ACHN (cell line): ENCODE measurements at places on chromosomes 13 and 19.
A peak's percentile ranks its signal among the peaks of the same experiment; 100 is the strongest.

DNA sequence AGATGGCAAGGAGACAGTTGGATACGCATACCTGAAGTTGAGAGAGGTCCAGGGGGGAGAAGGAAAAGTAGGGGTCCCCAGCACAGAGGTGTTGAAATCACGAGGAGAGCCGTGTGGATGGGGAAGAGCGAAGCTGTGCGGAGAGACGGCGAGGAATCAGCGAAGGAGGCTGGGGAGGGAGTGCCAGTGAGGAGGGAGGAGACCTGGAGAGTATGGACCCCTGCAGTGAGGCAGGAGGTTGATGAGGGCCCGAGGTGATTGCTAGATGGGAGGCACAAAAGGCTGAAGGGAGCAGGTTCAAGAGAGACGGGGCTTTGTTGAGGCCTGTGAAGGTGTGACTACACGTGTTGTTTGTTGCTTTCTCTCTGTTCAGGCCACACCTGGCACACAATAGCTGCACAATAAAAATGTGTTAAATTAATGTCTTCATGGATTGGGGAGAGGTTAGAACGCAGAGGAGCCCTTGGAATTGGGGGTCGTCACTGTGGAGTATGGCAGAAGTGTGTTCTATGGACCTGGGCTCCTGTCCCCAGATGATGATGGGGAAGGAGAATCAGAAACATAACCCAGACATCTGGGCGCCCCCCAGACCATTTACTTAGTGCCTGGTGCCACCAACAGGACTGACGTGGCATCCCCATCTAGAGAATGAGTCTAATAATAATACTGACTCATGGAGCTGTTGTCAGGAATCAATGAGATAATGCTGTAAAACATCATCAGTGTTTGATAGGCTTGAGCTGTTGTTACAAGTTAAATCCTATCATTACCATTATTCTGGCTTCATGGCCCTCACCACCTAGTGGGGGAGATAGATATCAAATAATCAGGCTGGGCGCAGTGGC, 137.5 kb downstream of the SIPA1L3 start:
- no peak for DNase-seq

GRCh38 chr19:12828494-12828893, 5.9 kb downstream of the RTBDN start:
- no peak for DNase-seq

GRCh38 chr13:19664481-19665230, 31.2 kb downstream of the MPHOSPH8 start:
- no peak for DNase-seq

- peak; percentile 64 for DNase-seq
Measured at GRCh38 chr19:771332-771785, 20.4 kb downstream of the MISP start.

DNA sequence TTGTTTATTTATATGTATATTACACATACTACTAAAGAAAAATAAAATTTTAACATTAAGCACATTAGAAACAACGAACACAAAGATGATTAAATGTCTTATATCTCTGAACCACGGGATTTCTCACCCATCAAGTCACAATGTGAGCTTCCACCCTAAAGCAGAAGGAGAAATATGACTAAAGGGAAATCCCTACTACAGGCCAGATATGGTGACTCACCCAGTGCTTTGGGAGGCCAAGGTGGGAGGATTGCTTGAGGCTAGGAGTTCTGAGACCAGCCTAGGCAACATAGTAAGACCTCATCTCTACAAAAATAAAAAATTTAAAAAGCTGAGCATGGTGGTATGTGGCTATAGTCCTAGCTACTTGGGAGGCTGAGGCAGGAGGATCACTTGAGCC, 24.6 kb downstream of the DCT start:
- DNase-seq = no peak

DNA sequence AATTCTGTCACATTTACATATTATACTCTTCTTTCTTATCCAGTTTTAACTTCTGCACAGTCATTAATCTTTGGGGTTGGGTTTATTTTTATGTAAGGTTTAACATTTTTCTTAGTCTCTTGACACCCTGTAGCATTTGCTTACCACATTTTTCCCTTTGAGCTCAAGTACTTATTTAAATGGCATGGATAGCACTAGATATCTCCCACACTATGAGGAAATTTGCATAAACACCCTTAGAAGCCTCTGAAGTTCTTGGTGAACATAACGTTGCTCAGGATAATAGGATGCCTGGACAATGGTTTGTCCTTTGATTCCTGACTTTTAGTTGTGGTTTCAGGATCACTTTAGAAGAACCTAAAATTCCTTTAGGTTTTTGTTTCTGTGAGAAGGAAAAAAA, 338.9 kb downstream of the PCDH17 start:
- DNase-seq = no peak

GRCh38 chr19:51586103-51586728, 15.1 kb downstream of the ZNF175 start:
- DNase-seq = no peak

- no peak for DNase-seq
Measured at GRCh38 chr19:39200803-39201115, 3.3 kb downstream of the SYCN start.

GRCh38 chr19:14559916-14560775, 11.7 kb downstream of the NDUFB7 start:
- no peak for DNase-seq

DNA sequence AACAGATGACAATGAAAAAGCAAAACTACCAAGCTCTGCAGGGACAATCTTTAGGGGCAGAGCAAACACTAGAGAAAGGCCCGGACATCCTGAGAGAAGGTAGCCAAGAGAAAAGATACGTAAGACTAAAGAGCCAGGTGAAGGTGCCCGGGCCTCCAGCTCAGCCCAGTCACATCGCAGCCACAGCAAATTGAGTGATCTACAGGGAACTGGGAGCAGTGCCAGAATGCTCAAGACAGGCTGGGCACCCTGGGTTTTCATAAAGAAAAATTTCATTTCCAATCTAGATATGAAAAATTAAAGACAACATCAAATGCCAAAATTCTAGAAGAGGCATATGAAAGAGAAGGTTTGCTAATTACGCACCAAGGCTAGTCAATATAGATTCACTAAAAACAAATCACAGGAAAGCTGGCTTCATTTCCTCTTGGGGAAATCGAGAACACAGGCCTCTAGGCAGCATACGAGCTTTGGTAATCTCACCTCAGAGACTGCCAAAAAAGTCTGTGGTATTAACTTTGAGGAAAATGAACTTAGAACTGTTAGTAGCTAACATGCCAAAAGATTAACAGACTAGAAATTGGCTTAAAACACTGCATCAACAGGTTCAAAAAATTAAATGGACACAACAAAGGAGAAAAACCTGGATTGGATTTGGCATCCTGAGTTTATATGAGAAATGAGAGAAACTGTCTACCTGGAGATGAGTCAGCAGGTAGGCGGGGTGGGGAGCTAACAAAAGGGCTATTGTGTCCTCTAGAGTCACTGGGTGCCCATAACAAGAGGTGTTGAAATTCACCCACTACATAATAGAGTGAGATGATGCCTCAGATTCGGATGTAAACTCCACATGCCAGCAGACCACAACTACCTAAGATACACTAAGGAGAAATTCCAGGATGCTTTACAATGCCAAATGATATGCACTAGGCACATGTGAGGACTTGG, 6.6 kb downstream of the ANKRD10 start:
- DNase-seq = no peak

GRCh38 chr13:107650081-107650701, 565.1 kb downstream of the LIG4 start:
- DNase-seq = peak; percentile 73

- DNase-seq = no peak
Measured at GRCh38 chr19:10899151-10899653, 27.8 kb downstream of the CARM1 start.

GRCh38 chr13:47826471-47826870, 174.6 kb downstream of the SUCLA2 start:
- DNase-seq = no peak

- DNase-seq = no peak
Measured at GRCh38 chr19:34269081-34269480, 14.7 kb downstream of the GARRE1 start.

GRCh38 chr19:30870876-30871275, 478.4 kb downstream of the TSHZ3 start:
- peak; percentile 2 for DNase-seq

- peak; percentile 84 for DNase-seq
Measured at GRCh38 chr13:113411216-113412023, 41.9 kb downstream of the ADPRHL1 start.

DNA sequence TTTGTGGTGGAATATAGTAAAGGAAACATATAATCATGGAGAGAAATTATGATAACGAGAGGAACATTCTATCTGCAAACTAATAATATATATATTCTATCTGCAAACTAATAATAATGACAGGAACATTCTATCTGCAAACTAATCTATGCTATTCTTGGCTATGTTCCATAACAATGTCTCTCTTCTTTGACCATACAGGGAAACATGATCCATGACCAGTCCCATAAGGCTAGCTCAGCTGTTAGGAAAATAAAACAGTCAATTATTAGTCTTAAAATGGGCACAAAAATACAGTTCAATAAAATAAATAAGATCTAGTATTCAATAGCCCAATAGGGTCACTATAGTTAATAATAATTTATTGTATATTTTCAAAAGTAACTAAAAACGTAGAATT, 707.8 kb upstream of the PCDH20 start:
- DNase-seq = no peak

GRCh38 chr13:98677398-98677797, 75.1 kb downstream of the SLC15A1 start:
- no peak for DNase-seq

DNA sequence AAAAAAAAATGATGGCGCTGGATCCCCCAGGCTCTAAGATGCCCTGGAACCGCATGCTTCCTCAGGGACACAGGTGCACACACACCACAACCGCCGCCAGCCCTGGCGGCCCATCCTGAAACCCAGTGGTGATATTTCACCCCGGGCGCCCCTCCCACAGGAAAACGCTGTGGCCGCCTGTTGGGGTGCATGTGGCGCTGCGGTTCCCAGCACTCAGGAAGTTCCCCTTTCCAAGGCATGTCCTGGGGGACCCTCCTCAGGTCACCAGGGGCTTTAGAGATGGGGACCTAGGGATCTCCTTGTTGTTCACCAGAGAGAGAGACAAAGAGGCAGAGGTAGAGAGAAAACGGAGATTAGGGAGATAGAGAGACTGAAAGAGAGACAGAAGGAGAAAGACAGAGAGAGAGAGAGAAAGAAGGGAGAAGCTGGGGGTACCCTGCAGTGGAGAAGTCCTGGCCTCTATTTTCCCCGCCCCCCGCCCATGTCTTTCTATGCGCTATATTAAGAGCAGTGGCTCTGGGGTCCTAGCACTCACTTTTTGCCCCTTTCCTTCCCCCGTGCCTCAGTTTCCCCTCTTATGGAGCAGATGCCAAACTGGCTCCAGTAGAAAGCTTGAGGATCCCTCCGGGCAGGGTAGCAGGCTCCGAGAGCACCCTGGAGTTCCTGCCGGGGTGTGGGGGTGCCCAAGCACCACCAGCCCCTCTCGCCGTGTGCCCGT, 2.3 kb downstream of the ADGRE2 start:
- no peak for DNase-seq

DNA sequence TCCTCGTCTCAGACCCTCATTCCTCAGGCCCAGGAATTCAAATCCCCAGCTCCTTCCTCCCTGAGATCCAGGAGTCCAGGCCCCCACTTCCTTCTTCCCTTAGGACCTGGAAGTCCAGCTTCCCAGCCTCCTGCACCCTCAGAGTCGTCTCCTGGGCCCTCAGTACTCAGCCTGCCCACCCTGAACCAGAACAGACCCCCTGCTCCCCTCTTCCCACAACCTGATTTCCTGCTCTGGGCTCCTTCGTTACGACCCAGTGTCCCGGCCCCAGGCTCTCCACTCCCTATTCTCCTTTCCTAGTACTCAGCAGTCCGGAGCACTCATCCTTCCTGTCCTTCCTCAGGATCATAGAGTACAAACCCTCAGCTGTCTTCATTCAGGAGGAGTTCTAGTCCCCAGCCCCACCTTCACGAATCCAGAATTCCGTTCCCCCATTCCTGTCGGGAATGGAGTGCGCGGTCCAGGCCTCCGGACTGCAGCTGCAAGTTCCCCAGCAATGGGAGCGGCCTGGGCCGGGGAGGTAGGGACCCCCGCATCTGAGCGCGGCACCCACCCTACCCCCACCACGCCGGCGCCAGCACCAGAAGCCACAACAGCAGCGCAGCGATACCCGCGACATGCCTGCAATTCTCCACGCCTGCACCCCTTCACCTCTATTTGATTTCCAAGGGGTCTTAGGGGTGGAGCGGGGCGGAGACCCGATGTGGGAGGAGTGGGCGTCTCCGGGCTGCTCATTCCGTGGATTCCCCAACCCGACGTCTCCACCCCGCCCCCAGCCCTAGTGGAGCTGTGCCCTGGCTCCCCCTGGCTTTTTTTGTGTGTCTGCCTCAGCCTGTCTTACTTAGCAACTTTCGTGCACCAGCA, 12.7 kb downstream of the EGLN2 start:
- DNase-seq = no peak

DNA sequence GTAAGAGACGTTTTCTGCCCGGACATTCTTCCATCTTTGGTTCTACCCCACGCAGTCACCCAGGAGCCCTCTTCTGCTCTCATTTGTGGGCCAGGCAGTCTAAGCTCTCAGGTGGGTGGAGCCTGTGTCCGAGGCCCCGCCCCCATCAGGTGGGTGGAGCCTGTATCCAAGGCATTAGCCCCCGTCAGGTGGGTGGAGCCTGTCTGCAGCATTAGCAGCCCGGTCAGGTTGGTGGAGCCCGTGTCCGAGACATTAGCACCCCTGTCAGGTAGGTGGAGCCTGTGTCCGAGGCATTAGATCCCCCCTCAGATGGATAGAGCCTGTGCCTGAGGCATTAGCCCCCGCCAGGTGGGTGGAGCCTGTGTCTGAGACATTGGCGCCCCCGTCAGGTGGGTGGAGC, 45.5 kb upstream of the C13orf46 start:
- no peak for DNase-seq

- no peak for DNase-seq
Measured at GRCh38 chr19:40466219-40466984, 399 bp upstream of the SPTBN4 start.

GRCh38 chr19:33905473-33905936, 108.8 kb downstream of the KCTD15 start:
- DNase-seq = no peak

DNA sequence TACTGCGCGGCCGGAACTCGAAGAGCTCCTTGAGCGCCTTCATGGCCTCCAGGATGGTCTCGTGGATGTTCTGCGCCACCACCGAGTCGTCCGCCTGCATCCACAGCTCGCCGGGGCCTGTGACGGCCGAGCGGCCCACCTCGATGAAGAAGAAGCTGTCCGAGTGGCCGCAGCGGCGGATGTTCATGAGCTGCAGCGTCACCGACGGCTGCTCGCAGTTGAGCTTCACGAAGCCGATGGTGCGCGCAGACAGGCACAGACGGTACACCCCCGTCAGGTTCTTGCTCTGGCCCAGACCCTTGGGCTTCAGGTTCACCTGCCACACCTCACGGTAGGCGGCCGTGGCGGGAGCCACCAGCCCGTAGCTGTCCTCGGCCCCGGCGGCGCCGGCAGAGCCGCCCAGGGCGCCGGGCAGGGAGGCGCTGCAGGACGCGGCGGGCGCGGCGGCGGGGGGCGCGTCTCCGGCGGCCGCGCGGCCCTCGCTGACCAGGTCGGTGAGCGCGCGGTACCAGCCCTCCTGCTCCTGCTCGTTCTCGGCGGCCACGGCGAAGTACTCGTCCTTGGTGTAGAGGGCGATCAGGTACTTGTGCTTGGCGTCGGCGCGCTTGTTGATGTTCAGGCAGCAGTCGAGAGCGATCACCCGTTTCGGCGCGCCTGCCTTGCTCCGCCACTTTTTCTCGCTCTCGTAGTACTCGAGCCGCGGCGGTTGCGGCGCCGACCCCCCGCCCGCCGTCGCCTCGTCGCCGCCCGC, 1.1 kb downstream of the IRS2 start:
- peak; percentile 49 for DNase-seq

GRCh38 chr19:44729516-44730033, 18.9 kb upstream of the BCL3 start:
- DNase-seq = no peak

- DNase-seq = no peak
Measured at GRCh38 chr19:39310558-39311311, 9.9 kb downstream of the LRFN1 start.
